Dermis blood vessel endothelial cell (primary cell): ENCODE measurements at places on chromosomes 16 and 17.

- no peak for DNase-seq
These were observed 890 bp upstream of the CLDN7 start for GRCh38 chr17:7262935-7263800.

- DNase-seq, result no peak
These were observed 218.8 kb downstream of the RAB11FIP4 start for GRCh38 chr17:31609996-31610910.

GRCh38 chr16:60230666-60231065 lies 1496.5 kb upstream of the GOT2 start:
- no peak for DNase-seq

DNA sequence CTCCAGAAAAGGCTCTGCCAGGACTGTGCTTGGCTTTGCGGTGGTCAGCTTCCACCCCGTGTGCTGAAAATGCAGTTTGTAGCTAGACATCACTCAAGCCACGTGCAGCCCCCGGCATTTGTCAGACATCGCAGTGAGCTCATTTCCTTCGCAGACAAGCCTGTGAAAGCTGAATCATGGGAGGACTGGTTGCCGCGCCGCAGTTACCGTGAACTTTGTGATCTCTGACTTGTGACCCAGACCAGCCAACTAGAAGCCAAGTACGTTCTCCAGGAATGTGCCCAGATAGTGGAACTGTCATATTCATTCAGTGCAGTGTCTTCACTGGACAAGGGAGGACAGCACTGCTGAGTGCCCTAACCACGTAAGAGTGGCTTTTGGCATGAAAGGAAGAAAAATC lies 58.1 kb downstream of the NDE1 start:
- DNase-seq, result peak; percentile 81

DNA sequence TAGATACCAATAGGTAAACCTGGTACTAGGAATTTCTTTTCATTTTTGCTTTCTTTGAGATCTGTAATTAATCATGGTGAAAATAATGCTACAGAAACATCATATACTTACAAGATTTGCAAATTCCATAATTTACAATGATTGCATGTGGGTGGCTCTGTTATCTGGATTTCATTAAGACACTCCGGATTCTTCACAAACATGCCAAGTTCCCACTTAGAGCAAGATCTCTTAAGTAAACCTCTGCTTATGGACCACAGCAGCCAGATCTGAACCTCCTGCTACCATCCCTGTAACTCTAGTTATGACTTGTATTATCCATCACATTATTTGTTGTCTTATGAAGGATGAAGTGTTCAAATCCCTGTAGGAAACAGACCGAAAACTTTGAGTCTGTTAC lies 424.7 kb downstream of the CDH13 start:
- no peak for DNase-seq

GRCh38 chr17:4789701-4789950 lies 862 bp downstream of the GLTPD2 start:
- DNase-seq, result no peak

DNA sequence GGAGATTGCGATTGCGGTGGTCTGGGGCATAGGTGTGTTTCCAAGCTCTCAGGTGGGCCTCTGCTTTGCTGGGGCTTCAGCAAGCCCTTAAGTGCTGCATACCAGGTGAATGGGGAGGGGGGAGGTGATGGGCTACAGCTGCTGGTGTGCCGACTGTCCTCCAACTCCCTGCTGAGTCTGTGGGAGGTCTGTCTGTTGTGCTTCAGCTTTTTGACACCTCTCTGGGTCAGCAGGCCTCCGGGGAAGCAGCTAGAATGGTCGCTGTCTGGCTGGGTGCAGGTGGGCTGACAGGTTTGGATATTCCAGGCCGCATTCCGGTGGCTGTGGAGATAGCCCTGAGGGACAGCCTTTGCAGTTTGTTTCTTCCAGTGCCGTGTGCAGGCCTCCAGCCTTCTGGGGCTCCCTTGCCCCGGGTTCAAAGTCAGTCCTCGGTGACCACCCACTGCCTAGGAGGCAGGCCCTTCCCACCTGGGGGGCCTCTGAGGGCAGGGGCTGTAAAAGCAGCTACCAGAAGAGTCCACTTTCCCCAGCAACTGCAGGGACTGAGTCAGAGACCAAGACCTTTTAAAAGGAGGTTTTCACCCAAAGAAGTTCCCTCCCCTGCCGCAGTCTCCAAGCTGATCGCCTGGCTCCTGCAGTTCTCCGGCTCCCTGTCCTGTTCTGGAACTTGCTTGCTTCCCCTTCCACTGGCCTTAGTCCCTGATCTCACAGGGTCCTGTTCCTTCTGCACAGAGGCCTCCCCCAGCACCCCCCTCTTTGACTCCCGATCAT lies 2.0 kb upstream of the TTYH2 start:
- no peak for DNase-seq

DNA sequence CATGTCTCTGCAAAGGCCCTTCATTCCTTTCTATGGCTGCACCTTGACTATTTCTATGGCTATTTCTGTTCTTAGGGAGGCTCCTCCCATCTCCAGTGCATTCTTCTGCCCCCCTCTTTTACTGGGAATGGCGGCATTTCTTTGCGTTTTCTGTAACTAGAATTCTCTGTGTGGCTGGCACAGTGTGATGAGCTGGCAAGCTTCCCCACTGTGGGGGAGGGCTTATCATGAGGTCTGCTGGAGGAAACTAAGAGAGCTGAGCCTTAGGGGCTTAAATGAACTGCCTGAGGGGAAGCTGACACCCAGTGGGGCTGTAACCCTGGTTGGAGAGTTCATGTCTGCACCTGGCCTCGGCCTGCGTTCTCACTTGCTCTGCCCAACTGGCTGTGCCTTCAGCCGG lies 1.5 kb upstream of the CARD14 start:
- no peak for DNase-seq

DNA sequence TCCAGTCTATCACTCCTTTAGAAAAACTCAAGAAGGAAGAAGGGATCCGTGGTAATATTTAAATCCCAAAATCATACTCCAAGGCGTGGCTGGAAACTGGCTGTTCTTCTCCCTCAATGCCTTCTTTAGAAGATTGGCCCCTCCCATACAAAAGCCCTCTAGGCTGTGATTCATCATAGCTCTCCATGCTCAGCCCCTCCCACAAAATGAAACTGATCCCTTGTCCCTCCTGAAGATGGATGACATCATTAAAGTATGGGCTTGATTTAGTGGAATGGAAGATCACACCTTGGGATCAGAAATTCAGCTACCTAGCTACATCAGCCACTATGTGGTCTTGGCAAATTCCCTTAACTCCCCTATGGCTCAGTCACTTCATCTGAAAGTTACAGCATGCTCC lies 4.1 kb downstream of the GRIN2A start:
- DNase-seq, result no peak

DNA sequence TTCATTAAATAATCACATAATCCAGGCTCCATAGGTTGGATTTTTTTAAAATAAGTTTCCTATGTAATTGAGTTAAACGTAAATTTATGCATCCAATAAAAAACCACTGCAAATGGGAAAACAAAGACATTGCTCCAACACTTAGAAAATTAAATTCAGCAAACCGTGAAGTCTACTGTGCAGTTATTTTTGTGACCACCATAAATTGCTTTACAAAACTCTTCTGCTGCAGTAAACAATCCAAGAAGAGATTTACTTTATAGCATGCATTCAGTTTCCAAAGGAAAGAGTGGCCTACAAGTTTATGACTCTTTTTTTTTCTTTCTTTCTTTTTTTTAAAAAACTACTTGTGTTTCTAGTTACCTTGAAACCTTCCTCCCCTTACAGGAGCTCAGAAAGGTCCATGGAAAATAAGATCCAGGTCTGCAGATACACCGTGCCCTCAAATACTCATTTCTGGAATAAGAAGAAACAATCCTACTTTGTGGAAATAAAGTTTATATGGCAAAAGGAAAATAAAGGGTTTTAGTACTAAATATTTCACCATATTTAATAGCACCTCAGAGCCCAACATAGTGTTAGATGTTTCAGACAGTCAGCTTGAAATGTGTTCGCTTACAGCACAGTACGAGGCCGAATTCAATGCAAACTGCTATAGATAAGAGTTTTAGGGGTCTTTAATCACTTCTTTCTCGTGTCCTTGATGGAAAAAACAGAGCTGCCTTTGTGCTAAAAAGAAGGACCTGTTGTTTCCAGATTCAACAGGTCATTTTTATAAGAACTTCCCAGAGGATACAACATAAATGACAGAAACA lies 3.2 kb downstream of the HS3ST3A1 start:
- no peak for DNase-seq

DNA sequence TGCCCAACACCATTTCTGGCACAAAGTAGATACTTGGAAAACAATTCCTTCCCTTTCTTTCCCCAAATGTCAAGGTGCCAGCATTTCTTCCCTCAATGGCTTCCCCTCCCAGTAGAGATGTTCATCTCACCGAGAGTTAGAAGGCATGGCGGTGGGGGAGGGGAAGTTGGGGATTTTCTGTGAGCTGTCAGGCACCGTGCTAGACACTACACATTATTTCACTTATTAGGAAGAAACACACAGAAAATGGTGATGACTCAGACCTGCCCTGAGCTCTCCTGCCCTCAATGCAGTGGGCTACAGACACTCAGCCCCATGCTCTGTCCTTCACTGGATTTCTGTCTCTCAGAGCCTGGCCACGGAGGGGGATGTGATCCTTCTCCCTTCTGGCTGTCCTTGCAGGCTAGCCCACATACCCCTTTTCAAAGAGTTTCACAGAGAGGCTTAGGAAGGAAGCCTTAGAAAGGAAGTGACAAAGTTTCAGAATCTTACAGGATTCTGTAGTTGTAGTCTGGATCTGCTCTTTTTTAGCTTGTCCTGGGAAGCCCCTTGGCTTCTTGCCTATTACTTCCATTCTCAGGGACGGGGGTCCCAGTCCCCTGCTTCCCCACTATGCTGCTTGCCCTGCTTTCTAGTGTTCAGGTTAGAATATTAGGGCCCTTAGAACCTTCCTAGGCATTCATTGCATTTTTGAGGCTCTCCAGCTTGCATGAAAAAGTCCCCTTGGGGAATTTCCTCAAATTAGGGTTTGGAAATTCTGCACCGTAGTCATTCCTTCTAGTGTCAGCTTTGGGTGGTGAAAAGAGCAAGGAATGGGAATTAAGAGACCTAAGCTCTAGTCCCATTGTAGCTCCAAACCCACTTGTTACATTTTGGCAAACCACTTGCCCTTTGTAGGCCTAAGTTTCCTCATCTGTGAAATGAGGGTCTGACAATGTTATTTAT lies 12.2 kb upstream of the CCL5 start:
- peak; percentile 22 for DNase-seq

DNA sequence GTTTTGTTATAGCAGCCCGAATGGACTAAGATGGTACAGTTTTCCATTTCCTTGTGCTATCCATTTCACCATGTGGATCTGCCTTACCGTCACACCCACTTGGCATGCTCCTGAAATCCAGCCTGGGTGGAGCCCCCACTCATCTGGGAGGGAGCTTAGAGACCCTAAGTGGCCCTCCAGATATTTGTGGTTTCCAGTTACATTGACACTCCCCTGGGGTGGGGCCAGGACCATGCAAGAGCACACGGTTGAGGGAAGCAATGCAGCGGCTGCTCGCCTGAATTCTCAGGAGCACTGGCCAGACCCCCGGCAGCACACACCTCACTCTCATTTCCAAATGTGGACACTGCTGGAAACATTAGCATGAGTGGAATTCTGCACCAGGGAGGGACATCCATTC lies 231.1 kb downstream of the UTP18 start:
- DNase-seq, result no peak

DNA sequence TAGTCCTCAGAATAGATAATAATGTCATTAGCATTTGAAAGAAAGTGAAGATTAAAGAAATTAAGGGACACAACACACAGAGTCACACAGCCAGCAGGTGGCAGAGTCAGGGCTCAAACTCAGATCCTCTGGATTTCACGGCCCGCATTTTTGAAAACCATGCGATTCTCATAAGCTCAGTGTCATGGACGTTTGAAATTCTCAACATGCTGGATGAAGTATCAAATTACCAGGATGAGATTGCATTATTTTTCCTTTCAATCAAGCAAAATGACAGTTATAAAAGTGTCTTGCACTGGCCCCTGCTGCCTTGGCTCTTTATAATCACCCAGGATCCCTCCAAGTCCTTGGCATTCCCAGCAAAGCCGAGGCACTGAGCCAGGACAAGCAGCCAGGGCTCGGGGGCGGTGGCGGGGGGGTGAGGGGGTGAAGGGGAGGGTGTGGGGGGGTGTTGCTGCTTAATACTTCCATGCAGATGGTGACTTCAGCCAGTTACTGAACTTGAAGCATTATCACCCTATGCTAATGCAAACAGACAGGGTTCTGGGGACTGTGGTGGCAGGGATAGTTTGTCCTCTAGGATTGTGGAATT lies 6.6 kb upstream of the BMERB1 start:
- DNase-seq, result peak; percentile 85

- DNase-seq, result no peak
These were observed 39.4 kb upstream of the CHMP6 start for GRCh38 chr17:80952291-80952690.

GRCh38 chr16:54935266-54935968 lies 4.8 kb downstream of the IRX5 start:
- peak; percentile 2 for DNase-seq

GRCh38 chr16:5862103-5862840 lies 764.7 kb upstream of the EEF2KMT start:
- no peak for DNase-seq

DNA sequence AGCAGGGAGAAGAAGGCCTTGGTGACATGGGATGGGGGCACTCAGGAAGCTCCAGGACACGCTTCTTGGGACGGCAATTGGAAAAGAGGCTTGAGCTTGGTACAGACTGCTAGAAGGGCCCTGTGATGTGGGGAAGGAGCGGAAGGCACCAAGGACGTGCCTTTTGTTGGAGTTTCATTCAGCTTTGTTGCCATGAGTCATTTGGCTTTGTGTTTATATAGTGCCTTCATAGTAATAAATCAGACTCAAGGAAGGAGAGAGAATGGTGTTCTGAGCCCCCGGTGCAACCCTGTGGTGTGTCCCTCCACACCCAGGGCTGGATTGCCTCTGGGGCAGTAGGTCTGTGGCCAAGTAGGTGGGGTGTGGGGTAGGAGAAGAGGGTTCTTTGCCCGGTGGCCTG lies 7.4 kb upstream of the TBX4 start:
- DNase-seq, result no peak

DNA sequence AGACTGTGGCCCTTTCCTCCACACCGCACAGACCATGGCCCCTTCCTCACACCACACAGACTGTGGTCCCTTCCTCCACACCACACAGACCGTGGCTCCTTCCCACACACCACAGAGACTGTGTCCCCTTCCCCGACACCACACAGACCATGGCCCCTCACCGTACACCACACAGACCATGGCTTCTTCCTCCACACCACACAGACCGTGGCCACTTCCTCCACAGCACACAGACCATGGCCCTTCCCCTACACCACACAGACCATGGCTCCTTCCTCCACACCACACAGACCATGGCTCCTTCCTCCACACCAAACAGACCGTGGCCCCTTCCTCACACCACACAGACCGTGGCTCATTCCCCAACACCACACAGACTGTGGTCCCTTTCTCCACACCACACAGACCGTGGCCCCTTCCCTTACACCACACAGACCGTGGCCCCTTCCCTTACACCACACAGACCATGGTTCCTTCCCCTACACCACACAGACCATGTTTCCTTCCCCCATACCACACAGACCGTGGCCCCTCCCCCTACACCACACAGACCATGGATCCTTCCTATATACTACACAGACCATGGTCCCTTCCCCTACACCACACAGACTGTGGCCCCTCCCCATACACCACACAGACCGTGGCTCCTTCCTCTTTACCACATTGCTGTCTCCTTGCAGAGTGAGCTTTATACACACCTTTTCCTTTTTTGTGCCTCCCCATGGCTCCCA lies 297.5 kb upstream of the FOXF1 start:
- DNase-seq, result no peak
